Stimulated activated CD4-positive, alpha-beta T cell treated with anti-CD3 and anti-CD28 coated beads, Interleukin-4, amount 100 ng/mL, for 48 hours (primary cell): ENCODE measurements at places on chromosomes 16 and 17.

DNA sequence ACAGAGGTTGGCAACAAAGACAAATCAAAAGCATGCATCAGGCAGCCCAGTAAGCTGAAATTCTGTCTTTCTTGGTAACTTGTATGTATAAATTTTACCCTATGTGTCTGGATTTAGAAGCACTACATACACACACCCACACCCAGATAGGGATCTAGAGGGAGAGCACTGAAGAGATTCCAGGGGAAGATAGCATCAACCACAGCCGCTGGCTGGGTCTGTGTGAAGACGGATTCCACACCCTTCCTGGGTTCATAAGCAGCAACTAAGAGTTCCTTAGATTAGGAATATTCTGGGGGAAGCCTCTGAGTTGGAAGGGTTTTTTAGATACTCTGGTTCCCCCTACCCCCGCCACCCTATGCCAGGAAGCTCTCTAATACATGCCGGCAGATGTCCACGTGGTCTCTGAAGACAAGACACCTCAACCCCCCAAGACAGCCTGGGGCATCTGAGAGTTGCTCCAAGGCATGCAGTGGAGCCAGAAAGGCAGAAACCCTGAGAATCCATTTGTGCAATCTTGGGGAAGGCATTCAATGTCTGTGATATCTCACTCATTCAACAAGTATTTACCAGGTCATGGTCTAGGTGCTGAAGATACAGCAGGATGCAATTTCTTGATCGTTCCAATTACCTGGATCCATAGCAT, 86.4 kb downstream of the NOG start:
- no peak for DNase-seq

GRCh38 chr17:67479148-67479547, 102.1 kb downstream of the PITPNC1 start:
- DNase-seq = no peak

DNA sequence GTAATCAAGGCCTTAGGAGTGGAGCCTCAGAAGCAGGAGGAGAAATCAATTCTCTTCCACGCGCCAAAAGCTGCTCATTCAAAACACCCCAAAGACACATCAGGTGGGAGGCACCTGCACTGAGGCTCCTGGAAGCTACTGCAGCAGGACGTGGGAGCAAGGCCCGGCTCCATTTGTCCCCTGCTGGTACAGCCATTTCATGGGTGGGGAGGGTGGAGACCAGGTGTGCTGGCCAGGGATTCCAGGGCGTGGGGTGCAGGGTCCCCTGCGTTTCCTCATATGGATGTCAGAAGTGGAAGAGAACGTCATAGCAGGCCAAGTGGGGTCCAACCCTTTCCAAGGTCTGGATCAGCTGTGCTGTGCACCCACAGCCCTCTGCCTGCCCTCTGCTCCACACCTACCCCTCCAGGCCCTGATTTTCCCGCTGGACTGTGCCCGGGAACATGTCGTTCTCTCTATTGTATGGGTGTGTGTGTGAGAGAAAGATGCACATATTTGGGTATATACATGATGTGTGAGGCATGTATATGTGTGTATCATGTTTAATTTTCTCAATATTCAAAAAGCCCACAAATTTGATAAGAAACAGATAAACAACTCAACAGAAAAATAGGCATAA, 39.2 kb upstream of the CBX4 start:
- DNase-seq = no peak

DNA sequence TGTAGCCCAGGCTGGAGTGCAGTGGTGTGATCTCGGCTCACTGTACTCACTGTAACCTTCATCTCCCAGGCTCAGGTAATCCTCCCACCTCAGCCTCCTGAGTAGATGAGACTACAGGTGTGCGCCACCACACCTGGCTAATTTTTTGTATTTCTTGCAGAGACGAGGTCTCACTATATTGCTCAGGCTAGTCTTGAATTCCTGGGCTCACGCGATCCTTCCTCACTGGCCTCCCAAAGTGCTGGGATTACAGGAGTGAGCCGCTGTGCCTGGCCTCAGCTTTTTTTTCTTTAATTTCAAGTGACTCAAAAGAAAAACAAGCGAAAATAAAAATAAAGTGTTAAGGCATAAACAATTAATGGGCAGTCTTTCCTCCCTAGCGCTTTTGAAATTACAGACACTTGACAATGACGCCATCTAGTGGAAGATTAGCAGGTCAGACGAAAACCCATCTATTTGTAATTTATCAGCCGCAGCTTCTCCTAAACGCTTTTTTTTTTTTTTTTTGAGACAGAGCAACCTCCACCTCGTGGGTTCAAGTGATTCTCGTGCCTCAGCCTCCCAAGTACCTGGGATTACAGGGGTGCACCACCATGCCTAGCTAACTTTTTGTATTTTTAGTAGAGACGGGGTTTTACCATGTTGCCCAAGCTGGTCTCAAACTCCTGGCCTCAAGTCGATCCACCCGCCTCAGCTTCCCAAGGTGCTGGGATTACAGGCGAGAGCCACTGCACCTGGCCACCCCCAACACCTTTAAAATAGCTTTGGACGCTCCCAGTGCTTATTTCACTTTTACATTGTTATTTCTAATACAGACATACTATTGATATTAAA, 28.1 kb upstream of the PECAM1 start:
- DNase-seq = no peak

DNA sequence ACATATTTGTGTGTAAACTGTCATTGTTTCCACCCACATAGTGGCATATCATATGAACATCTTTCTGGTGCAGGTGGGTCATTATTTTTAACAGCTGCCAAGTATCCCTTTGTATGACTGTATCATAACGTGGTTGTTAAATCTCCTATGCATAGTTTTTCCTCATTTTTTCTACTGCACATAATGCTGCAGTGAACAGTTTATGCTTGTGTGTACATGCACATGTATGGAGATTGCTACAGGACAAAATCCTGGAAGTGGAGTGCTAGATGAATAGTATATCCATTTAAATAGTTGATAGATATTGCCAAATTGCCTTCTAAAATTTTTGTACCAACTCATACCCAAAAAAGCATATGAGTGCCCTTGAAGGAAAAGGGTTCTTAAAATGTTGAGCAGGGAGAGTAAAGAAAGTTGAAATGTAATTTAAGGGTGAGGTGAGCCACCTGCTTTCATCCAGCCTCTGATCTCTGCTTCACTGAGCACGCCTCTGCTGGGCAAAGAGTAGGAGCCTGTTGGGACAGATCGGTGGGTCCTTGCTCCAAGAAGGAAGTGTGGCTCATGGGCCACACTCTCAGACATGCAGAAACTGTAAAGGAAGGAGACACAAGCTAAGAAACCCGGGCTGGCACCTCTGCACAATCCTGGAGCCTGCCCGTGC, 55.3 kb downstream of the HLF start:
- DNase-seq = no peak

- no peak for DNase-seq
These were observed 10.1 kb downstream of the GSE1 start for GRCh38 chr16:85623250-85623649.

DNA sequence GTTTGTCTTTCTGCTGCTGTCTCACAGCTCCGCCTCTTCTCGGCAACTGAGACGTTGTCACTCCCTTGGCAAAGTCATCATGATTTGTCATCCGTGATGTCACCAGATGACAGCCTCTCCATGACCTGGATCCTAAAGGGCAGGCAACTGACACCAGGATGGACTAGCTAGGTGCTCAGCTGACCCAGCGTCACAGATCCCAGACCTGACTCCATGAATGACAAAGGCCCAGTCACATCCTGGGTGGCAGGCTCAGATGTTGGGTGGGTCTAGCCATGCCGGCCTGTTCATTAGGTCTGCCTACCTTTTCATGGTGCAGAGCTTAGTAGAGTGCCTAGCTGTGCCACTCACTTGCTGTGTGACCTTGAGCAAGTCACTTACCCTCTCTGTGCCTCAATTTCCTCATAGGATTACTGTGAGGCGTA, 3.8 kb upstream of the TMEM238L start:
- no peak for DNase-seq

DNA sequence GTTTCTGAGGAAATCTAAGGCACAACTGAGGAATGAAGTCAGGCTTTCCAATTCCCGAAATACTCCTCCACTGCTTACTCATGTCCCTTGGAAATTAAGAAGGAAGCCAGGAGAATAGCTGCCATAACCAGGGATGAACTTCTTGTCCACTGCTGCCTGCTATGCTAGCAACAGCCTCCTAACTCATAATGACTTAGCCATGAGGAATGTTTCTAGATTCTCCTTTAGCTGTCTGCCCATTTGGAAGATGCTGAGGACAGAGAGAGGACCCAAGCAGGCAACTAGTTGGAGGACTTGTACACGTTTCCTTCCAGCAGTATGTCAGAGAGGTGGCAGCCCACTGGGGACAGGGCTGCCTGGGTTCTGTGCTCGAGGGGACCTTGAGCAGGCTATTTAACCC, 939 bp upstream of the CCL2 start:
- DNase-seq = no peak

- DNase-seq = no peak
These were observed 1.6 kb downstream of the SIRT7 start for GRCh38 chr17:81916234-81917001.

- DNase-seq = no peak
These were observed 888 bp downstream of the CDH1 start for GRCh38 chr16:68737730-68738629.

DNA sequence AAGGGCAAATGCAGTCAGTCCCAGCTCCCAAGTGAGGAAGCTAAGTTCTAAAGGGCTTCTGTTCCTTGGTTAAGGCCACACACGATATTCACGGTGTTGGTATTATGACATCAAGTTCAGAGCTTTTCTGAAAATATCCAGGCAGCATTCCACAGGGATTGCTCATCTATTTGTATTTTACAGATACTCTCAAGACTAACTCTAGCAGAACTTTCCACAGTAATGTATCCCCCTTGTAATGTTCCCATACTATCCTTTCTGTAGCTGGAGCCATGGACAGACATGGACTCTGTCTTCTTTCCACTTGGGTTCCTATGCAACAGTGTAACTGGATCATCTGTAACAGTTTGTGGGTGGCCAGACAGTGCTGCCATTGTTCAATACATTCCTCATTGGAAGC, 13.5 kb downstream of the SDR42E1 start:
- no peak for DNase-seq

- no peak for DNase-seq
These were observed 17.6 kb upstream of the SP2 start for GRCh38 chr17:47878203-47879027.

DNA sequence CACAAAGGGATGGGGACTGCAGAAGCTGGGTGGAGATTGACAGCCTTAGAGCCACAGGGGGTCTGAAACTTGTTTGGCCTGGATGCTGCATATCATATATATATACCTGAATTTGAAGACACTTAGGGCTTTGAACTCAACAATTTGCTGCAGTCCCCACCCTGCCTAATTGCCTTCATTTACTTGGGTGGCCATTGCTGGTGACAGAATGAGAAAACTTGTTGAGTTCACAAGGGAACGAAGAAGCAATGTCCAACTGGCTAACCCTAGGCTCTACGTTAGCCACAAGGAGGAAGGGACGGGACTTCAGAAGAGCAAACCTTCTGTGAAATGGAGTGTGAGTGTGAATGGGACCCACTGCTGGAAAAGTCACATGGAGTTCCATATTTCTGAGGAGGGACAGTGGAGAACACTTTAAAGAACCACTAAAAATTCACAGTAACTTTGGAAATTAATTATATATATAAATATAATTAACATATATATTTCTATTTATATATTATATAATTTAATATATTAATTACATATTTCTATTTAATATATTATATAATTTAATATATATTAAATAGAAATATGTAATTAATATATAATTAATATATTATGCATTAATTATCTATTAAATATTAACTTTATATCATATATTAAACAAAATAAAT, 215.3 kb upstream of the SOX9 start:
- DNase-seq = no peak

GRCh38 chr16:23110257-23110899, 38.9 kb downstream of the USP31 start:
- DNase-seq = no peak

DNA sequence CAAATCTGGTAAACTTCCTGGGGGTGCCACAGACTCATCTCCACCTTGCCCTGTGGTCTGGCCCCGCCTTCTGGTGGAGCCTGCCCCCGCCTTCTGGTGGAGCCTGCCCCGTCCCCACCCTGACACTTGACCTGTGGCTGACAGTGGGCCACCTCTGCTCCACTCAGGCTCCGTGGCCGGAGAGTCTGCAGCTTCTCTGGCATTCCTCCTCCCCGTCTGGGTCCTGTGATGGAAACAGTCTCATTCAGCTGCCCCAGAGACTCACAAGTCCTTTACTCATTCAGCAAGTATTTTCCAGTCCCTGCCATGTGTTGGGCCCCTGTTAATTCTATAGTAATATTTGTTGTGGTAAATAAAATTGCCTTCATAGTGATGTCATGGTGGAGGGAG, 21.0 kb upstream of the G6PC1 start:
- no peak for DNase-seq

DNA sequence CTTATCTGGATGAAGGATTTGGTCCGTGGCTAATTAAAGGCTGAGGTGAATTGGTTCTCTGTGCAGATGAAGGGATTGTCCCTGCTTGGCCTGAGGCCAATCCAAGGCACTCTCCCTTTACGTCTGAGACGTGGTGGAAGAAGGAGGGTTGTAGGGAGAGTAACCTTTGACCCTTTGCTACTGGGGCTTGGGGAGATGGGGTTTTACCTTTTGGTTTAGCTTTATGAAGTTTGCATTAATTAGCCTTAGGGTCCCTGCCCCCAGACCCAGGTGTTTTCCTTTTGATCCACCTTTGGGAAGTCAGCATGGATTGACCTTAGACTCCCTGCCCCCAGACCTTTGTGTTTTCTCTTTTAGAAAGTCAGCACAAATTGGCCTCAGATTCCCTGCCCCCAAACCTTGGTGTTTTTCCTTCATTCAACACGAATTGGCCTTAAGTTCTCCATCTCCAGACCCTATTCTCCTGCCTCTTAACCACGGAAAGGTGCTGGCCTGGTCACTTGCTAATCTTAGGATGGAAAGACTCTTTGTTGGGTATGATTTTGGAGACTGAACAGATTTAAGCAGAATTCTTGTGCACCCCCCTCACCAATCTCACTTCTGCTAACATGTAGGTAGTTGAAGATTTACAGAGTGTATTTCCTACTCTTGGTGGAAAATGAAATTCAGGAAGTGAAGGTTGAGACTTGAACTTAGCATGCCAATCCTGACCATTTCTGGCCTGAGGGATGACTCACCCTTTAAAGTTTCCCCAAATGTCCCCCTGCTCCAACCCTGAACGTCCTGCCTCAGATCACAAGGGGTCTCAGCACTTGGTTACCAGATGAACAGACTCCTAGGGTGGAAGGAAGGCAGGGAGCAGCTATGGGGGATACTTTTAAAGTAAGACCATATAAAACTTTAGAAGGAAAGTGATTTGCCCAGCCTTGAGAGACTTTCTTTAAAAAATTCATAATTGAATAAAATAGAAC, 23.1 kb upstream of the MMD start:
- no peak for DNase-seq
